AG09309 (cell line): ENCODE measurements at places on chromosomes 5 and 9.
A peak's percentile ranks its signal among the peaks of the same experiment; 100 is the strongest.

- peak; percentile 13 for DNase-seq
Observed at GRCh38 chr5:155087036-155087435, 73.5 kb downstream of the KIF4B start.

- no peak for DNase-seq
Observed at GRCh38 chr5:124745928-124746915, at the start of gene ZNF608. Gene ZNF608 (minus strand): TSS chr5:124746639. CDS start chr5:124744989, 1,650 bp downstream.

- no peak for DNase-seq
Observed at GRCh38 chr5:53984971-53985370, 325.4 kb downstream of the ARL15 start.

DNA sequence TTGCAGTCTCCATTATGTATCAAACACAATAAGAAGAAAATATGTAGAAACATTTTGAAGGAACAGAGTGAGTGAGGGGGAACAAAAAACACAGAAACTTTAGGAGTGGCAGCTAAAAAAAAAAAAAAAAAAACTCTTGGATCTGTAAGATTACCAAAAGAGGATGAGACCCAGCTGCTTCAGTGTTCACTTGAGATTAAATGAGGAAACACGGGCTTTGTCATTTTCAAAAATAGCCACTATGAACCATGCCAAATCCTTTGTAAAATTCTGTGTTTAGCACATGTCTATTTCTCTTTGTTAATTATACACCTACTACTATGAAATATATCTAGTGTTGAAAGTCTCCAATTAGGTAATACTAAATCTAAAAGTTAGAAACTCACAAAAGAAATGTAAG is 485.9 kb downstream of the EFNA5 start:
- DNase-seq = no peak

DNA sequence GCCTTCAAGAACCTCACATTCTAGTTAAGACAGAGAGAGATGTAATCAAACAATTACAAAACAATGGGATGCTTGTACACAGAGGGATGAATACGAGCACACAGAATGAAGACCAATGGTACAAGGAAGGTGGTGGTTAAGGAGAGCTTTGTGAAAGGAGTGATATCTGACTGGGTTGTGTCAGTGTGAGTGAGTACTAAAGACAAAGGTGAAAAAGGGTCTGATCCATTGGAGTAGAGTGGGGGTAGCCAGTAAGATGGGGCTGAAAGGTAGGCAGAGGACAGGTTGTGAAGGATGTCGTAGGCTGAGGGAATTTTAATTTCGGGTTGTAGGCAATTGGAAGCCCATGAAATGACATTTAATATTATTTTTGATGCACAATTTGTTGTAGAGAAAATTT is 9.9 kb downstream of the RBM18 start:
- DNase-seq = no peak

- DNase-seq = no peak
Observed at GRCh38 chr9:124770359-124771020, 621 bp downstream of the NR6A1 start.

GRCh38 chr9:42386477-42386876 is 203.0 kb downstream of the SPATA31A6 start:
- DNase-seq = no peak

GRCh38 chr5:171537070-171537849 is 117.8 kb downstream of the FGF18 start:
- peak; percentile 14 for DNase-seq

DNA sequence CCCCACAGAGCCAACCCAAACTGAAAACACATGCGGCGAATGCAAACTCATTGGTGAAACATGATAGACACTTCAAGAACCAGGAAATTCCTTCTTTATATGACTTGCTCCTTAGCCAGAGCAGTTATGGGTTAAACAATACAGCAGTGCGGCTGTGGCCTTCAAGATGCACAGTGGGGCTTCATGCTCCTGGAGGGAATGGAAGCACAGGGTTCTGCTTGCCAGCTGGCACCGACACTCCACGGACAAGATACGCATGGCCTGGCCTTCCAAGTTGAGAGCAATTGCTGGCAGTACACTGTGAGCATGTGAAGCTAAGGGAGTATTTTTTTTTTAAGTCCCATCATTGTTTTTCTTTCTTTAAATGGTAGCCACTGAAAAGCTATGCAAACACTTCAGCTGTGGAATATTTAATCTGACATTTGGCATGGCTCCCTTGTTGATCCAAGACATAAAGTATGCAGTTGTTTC is 451.6 kb upstream of the CD180 start:
- peak; percentile 83 for DNase-seq

DNA sequence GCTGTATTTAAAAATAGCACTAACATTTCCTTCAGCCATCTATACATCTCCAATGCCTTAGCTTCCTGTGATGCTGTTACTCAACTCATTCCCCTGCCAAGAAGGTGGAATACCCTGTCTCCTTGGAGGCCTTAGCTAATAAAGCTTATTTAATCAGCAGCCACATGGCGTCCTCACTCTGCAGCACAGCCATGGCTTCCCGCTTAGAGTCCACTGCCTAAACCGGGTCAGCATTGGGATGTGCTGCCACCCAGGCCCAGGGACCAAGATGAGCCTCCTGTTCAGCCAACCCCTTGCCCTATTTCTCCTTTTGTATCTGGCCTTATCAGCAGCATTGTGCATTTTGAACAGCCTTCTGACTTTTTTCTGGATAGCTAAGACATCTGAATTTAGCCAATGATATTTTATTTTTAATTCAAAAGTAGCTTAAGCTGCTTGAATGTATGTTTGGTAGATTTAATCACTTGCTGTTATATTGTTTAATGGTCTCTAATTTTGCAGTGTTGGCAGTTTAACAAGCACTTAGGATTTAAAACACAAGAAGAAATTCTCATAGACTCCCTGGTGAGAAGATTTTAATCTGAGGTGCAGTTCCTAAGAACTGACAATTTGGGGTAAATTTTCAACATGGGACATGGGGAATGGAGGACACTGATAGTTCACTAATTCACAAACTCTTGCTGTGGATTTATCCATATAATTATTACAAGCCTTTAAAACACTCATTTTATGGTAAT is 113.0 kb downstream of the RPS23 start:
- no peak for DNase-seq

GRCh38 chr5:180974612-180975315 is 13.9 kb upstream of the BTNL3 start:
- DNase-seq = no peak

- DNase-seq = no peak
Observed at GRCh38 chr9:110152704-110153374, 55.1 kb downstream of the C9orf152 start.

GRCh38 chr5:160799184-160799583 is 52.8 kb downstream of the ATP10B start:
- no peak for DNase-seq

DNA sequence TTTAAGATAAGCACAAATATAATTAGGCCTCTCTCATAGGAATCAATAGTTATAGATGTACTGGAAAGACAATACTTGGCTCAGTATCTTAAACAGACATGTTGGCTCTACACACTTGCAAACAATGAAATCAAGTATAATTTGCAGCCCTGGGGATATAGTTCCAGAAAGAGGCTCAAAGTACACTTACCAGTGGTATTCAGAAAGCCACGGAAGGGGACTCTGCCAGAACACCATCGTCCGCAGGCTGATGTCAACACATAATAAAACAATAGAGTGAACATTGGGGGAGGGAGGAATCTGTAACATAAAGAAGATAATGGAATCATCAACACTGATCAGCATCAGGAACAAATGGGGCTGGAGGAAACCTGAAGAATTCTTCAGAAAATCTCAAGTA is 31.2 kb upstream of the EBF1 start:
- no peak for DNase-seq
